ENCODE measurements at places on chromosomes 6 and 20. TPM values are rescaled to one million over a fixed set of nuclear protein-coding genes. Genes with fewer than 3 reads are reported as not detected.

The LRRN4 gene
- total RNA-seq, result not detected

The HLA-DMB gene
- total RNA-seq, result 20.0 TPM

The HLA-E gene
- 767 TPM for total RNA-seq

The RIN2 gene
- not detected for total RNA-seq

The CRISP3 gene
- total RNA-seq, result not detected

The CUL9 gene
- 45.9 TPM for total RNA-seq

The HS3ST5 gene
- not detected for total RNA-seq

The RIMS1 gene
- not detected for total RNA-seq

The PAX1 gene
- not detected for total RNA-seq

The MYT1 gene
- total RNA-seq, result not detected

The CST5 gene
- total RNA-seq, result not detected

The KIF6 gene
- total RNA-seq, result not detected

The RIPOR3 gene
- total RNA-seq, result not detected

The RAD21L1 gene
- total RNA-seq, result not detected

The OR2H1 gene
- not detected for total RNA-seq

The PLEKHG1 gene
- total RNA-seq, result 2.9 TPM

The ZFP64 gene
- 9.7 TPM for total RNA-seq

The PRDM13 gene
- not detected for total RNA-seq

The ADTRP gene
- 6.0 TPM for total RNA-seq

The IGF2R gene
- 66.9 TPM for total RNA-seq

Measured in activated CD4-positive, alpha-beta memory T cell treated with anti-CD3 and anti-CD28 coated beads, Interleukin-2, amount 10 ng/mL, durations not matched to agents 7 days and 5 days (primary cell).